ENCODE measurements at places on chromosomes 13 and 19. TPM values are rescaled to one million over a fixed set of nuclear protein-coding genes. Genes with fewer than 3 reads are reported as not detected.

FCGBP gene
- total RNA-seq, result 2.5 TPM

PROSER3 gene
- 1.2 TPM for total RNA-seq

MTUS2 gene
- 7.1 TPM for total RNA-seq

KLF2 gene
- 3.0 TPM for total RNA-seq

CYP4F12 gene
- under 0.01 TPM for total RNA-seq

ZNF442 gene
- 5.4 TPM for total RNA-seq

ZNF429 gene
- total RNA-seq, result 22.1 TPM

CASP14 gene
- not detected for total RNA-seq

LPAR2 gene
- total RNA-seq, result 25.8 TPM

CHST8 gene
- 5.9 TPM for total RNA-seq

SYCN gene
- total RNA-seq, result not detected

SIGLEC11 gene
- under 0.01 TPM for total RNA-seq

LGALS4 gene
- not detected for total RNA-seq

ERICH4 gene
- total RNA-seq, result not detected

SIGLEC5 gene
- total RNA-seq, result 0.25 TPM

ZNF541 gene
- total RNA-seq, result under 0.01 TPM

TRAPPC6A gene
- 2.7 TPM for total RNA-seq

NLRP7 gene
- not detected for total RNA-seq

ZNF888 gene
- 3.0 TPM for total RNA-seq

TYROBP gene
- total RNA-seq, result 2.5 TPM

ATP1A3 gene
- 200 TPM for total RNA-seq

LGI4 gene
- 5.2 TPM for total RNA-seq

SHANK1 gene
- 14.5 TPM for total RNA-seq

LYPD3 gene
- 0.49 TPM for total RNA-seq

SCN1B gene
- total RNA-seq, result 0.49 TPM

SERPINE3 gene
- under 0.01 TPM for total RNA-seq

TMEM238 gene
- not detected for total RNA-seq

LACC1 gene
- total RNA-seq, result 4.7 TPM

LRRC8E gene
- under 0.01 TPM for total RNA-seq

SYNE4 gene
- total RNA-seq, result under 0.01 TPM

CEACAM7 gene
- not detected for total RNA-seq

CDX2 gene
- not detected for total RNA-seq

CEACAM5 gene
- 0.25 TPM for total RNA-seq

THSD1 gene
- 6.9 TPM for total RNA-seq

NXNL1 gene
- total RNA-seq, result not detected

IGLON5 gene
- total RNA-seq, result 7.9 TPM

HCN2 gene
- 9.1 TPM for total RNA-seq

TNNI3 gene
- 0.98 TPM for total RNA-seq

MZT1 gene
- 21.9 TPM for total RNA-seq

GSX1 gene
- under 0.01 TPM for total RNA-seq

CCDC169 gene
- total RNA-seq, result 3.4 TPM

GFY gene
- total RNA-seq, result 0.25 TPM

NCR1 gene
- total RNA-seq, result not detected

ETHE1 gene
- 17.0 TPM for total RNA-seq

ADPRHL1 gene
- 0.74 TPM for total RNA-seq

ZNF222 gene
- total RNA-seq, result 12.0 TPM

MAN2B1 gene
- 11.8 TPM for total RNA-seq

CERS4 gene
- 56.1 TPM for total RNA-seq

SIRT6 gene
- total RNA-seq, result 11.1 TPM

ZNF607 gene
- total RNA-seq, result 19.9 TPM

PEG3 gene
- total RNA-seq, result 38.1 TPM
